Breast epithelium (tissue), 4 donors: ENCODE measurements at places on chromosomes 1 and 21. TPM values are rescaled to one million over a fixed set of nuclear protein-coding genes. Genes with fewer than 3 reads are reported as not detected.

Gene MPL
- total RNA-seq, result not detected

Gene SLC30A10
- not detected for total RNA-seq

Gene COL8A2
- 11.1 TPM for total RNA-seq

DNA sequence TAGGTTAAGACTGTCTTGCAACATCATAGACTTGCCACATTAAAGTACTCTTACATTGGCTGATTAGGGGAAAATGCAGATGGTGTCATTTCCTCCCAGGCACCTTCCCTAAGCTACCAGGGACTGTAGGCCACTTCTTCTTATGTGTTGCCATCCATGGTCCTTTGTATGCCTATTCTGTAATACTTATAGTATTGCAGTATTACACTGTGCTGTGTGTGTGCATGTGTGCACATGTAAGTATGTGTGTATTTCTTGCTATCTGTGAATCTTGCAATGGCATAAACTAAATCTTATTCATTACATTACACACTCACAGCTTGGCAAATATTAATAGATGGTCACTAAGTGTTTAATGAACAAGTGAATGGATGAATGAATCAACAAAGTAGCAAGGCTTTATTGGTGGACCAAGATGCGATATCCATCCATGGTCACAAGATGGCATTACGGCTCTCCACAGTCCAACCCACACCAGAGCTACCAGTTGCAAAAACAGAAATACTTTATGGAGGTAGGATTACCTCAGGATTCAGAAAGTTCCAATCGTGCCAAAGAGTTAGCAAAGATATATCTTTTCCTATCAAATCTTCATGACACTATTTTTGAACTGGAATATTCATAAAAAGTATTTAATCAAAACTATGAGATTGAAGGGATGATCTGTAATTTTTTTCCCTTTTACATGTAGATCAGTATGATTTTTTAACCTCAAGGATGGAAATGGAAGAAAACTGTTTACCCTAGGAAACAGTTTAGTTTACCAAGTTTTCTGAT is 160.2 kb downstream of the DENND1B start:
- no peak overlapping the region for H3K4me3 ChIP-seq
- H3K27ac ChIP-seq, result no peak overlapping the region
- DNase-seq, result no peak
